Kidney (tissue), 22 donors: ENCODE measurements at places on chromosomes 6 and 20. TPM values are rescaled to one million over a fixed set of nuclear protein-coding genes. Genes with fewer than 3 reads are reported as not detected.

DNA sequence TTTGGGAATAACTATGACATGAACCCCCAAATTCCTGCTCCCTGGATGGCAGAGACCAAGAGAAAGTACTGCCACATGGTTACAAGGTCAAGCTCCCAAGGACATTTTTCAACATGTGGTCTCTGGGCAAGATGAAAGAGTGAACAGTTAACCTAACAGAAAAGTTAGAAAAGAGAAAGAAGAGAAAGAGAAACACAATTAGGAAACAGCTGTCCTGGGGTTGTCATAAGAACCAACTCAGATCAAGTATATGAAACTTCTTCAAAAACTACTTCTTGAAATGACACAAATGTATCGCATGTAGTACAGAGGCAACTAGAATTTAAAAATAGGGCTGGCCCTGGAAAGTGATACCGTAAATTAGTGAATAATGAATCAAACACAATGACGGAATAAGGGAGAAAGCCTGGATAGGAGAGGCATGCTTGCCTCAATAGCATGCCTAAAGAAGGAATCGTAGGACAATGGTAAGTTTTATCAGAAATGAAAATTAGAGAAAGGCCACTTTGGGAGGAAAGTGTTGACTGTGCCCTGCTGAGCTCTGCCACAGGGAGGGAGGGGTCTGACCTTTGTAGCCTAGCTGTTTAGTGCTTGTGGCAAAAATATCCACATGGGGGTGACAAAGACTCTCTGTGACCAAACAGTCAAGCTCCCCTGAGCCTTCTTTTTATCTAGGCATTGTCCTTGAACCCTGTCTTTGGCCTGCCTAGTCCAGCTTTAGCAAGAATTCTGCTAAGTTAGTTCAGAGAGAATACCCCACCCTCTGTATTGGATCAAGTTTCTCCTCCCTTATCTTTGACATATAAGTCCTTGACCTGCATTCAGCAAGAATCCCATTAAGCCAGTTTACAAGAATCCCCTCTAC, 4.3 kb upstream of the DCBLD1 start:
- H3K27me3 ChIP-seq = no peaks in the 10 kb centered on the region
- no peaks in the 10 kb centered on the region for H3K4me1 ChIP-seq
- no peaks in the 10 kb centered on the region for H3K36me3 ChIP-seq
- no peak for DNase-seq
- H3K27ac ChIP-seq = no peak overlapping the region

- no peaks in the 10 kb centered on the region for H3K4me1 ChIP-seq
- no peak for DNase-seq
- H3K4me3 ChIP-seq = no peak overlapping the region
- no peaks in the 10 kb centered on the region for H3K36me3 ChIP-seq
- H3K27me3 ChIP-seq = no peaks in the 10 kb centered on the region
These were observed 48.4 kb upstream of the ZBTB24 start for GRCh38 chr6:109531446-109531845.

DNA sequence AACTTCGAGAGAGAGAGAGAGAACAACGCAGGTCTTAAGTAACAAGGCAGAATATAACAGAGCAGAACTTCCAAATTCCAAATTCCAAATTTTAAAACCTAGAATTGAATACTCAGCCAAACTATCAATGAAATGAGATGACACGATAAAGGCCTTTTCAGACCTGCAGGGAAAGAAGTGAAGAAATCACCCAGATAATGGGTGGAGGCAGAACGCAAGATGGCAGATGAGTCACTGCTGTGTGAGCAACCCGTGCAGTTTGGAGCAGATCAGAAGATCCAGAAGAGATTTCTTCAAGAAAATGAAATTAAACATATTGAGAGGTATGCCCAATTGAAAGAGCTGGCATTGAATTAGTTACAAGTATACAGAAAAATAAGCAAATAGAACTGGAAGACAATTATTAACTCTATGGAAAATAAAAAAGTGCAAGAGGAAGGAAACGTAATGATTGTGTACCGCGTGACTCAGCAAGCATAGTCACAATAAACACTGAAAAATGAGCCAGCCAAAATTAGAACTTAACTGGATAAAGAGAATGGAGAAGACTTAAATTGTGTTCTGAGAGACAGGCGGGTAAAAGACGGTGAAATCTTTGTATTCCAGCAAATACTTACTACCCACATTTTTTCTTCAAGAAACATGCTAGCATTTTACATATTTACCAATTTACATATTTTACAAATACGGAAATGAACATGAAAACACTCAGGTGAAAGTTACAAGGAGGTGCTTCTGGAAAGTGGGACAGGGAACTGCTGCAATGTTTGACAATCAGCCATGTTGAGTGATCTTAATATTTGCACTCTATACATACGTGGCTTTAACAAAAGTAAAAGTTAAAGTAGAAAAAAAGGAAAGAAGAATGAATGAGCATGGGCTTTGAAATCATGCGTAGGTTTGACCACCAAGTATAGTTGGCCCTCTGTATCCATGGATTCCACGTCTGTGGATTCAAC, 87.9 kb upstream of the CDYL start:
- H3K4me1 ChIP-seq = no peaks in the 10 kb centered on the region
- no peak overlapping the region for H3K4me3 ChIP-seq
- H3K27ac ChIP-seq = no peak overlapping the region
- no peak for DNase-seq

DNA sequence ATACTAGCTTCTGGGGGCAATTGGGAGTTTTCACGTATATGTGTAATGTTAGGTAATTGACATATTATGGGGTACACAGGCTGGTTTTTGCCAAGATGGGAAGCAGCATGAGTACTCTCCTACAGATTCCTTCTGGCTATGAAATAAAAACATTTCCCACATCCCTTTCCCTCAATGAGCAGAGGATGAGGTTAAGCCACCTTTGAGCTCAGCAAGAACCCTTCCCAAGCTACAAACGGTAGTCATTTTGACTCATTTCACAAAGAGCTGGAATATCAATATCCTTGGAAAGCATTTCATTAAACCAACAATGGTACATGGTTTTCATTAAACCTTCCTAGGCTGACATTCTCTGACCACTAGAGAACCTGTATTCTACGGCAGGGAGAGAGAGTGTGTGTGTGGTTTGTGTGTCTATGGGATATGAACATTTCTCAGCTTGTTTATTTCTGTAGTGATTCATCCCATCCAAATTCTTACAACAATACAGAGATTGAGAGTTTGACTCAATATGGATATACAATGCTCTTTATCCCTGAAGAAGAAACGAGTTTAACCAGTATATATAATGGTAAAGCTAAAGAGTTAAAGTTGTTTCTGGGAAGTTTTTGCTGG, 119.5 kb downstream of the ARHGAP18 start:
- no peak for DNase-seq
- no peaks in the 10 kb centered on the region for H3K4me1 ChIP-seq
- H3K27ac ChIP-seq = no peak overlapping the region

DNA sequence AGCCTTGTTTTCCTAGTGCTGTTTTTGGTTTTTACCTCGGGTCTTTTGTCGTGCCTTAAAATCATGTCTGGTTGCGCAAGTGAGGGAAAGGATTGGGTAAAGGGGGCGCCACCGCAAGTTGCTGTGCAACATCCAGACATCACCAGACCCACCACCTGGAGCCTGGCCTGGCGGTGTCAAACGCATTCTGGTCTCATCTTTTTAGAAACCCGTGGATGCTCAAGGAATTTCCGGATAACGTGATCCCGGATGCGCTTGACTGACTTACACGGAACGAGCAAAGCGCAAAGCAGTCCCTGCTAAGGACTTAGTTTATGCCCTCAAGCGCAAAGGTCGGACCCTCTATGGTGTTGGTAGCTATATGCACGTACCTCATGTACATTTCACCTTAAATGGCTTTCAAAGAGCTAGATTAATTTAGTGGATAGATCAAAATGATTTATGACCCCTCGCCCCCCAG, 105.2 kb downstream of the OR2B2 start:
- H3K36me3 ChIP-seq = no peaks in the 10 kb centered on the region
- peak overlapping the region; percentile 66 for H3K27ac ChIP-seq
- H3K4me3 ChIP-seq = peak overlapping the region; percentile 71
- H3K4me1 ChIP-seq = peaks cover 5% of the 10 kb centered on the region
- no peaks in the 10 kb centered on the region for H3K27me3 ChIP-seq
- peak; percentile 92 for DNase-seq

Gene FLRT3
- total RNA-seq = 70.3 TPM

Gene HSPA12B
- 18.9 TPM for total RNA-seq

Gene JAG1
- total RNA-seq = 132 TPM

Gene LST1
- 31.5 TPM for total RNA-seq
